ENCODE measurements at places on chromosomes 4 and X.

DNA sequence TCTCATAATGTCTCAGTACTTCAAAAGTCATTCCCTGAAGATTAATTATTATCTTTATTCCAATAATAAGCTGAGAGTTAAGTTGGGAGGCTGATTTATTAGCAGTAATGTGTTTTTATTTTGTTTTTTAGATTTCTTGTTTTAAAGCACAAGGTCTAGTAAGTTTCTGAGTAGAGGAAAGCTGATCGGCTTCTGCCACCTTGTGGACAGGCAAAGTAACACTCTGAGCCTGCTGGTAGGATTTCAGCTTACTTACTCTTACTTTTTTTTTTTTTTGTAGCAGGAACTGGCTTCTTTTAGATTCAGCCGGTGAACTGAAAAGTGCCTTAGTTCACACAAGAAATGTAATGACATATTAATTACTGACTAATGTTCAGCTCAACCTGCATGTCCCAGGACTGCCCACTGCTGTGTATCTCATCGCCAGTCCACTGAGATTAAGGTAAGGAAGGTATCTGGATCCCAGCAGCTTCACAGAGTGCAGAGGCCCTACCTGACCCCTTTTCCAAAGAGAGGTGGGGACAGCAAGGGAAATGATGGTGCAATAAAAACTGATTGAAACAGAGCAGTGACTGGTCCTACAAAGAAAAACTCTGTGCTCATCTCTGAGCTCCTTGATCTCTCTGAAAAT, 126.5 kb downstream of the ADGRA3 start:
- peak; percentile 87 for DNase-seq

DNA sequence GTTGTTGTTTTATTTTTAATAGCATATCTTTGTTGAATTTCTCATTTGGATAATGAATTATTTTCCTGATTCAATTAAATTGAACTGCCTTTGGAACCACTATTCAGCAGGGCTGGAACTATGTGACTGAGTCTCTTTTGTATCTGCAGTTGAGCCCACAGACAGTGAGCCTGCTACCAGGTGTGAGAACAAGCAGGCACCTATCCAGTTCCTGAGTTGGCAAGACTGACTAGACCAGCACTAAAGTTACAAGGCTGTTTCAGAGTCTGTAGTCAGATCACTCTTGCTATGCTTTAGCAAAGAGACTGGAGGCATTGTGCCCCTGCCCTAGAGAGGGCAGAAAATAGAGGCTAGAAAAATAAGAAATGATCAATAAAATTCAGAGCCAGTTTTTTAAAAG, 237.3 kb upstream of the GRID2 start:
- DNase-seq: no peak

GRCh38 chr4:76762137-76763130, 135.5 kb downstream of the SOWAHB start:
- no peak for DNase-seq

DNA sequence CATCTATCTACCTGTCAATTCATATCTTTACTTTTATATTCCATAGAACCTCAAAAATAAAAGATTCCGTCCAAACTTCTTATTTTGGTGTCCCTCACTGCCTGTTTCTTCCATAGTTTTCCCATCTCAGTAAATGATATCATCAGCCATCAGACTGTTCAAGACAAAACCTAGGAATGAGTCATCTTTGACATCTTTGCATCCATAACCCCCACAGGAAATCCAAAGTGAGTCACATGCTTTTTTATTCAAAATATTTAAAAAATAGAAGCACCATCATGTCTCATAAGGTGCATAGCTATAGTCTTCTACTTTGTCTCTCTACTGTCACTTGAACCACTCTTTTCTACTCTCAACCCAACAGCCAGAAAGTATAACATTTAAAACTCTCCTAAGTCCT, 29.9 kb upstream of the CXXC4 start:
- no peak for DNase-seq

DNA sequence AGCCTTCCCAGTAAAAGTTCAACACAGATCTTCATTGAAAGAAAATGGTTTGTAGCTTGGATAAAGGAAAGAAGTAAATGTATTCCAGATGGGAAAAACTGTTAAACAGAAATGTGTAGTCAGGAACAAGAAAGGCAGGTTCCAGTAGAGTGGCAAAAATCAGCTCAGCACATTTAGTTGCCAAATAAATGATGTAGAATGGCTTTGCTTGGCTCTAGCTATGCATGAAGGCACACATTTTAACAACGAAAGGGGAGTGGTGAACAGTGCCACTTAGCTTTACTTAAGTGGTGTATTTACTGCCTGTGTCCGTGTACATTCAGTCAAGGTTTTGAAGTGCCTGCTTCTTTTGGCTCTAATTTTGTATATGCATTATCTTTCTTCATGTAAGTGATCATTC, 644.5 kb upstream of the ATOH1 start:
- no peak for DNase-seq

GRCh38 chrX:148647651-148648050, 147.2 kb downstream of the AFF2 start:
- no peak for DNase-seq

DNA sequence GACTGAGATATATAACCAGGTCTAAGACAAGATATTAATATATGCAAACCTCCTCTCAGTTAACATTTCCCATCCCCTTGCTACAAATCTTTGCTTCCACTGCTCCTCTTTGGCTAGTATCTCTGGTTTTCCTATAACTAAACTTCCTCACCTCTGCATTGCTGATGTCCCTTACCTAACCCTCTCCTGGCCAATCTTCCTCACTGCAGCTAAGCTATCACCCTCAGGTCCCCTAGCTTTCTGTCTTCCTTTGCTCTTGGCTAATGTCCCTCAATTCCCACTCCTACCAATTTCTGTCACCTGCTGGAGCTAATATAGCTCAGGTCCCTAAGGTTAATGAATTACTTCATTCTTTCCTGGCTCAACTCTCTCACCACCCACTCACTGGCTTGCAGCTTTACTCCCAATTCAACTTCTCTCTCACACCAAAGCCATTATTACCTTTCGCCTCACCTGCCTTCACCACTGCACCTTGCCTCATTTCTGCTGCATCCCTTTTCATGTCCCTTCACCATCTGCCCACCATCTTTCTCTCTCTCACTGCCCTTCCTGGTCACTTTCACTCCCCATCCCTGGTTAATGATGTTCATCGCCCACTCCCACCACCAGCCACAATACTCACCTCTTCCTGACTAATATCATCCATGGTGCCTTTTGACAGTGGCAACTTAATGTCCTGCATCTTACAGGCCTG, 26.7 kb downstream of the SMC1A start:
- DNase-seq: no peak

DNA sequence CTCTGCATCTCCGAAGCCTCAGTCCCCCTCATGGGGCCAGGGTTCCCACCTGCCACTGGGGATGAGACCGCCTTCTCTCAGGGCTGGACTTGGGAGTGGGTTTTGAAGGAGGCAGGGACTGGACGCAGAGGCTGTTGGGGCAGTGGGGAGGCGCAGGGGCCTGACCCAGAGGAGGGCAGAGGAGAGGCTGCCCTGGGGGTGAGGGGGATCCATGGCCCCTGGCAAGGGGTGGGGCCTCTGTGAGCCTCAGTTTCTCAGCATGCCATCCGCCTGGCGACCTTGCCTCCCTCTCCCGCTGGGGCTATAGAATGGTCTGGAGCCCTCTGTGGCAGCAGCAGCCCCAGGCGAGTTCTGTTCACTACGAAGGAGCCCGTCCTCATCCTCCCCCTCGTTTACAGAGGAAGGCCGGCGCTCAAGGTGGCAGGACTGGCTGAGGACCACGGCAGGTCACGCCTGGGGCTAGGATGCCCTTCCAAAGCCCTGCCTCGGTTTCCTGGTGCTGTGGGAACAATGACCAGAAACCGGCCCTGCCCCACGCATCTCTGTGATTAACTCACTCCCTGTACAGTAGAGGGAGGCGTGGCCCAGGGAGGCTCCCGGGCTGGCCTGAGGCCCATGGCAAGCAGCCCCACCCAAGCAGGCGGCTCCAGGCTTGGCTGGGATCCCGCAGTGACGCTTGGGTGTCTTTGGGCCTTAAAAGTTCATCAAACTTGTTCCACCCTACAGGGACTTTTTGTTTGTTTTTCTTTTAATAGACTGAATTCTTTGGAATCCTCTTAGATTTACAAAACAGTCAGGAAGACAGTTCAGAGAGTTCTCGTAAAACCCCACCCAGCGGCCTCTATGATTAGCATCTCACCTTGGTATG, 16.0 kb upstream of the SH3TC1 start:
- peak; percentile 91 for DNase-seq

GRCh38 chr4:149264093-149264733, 551.4 kb downstream of the IQCM start:
- peak; percentile 27 for DNase-seq

- no peak for DNase-seq
Measured at GRCh38 chr4:184420881-184421416, 53.4 kb downstream of the IRF2 start.

DNA sequence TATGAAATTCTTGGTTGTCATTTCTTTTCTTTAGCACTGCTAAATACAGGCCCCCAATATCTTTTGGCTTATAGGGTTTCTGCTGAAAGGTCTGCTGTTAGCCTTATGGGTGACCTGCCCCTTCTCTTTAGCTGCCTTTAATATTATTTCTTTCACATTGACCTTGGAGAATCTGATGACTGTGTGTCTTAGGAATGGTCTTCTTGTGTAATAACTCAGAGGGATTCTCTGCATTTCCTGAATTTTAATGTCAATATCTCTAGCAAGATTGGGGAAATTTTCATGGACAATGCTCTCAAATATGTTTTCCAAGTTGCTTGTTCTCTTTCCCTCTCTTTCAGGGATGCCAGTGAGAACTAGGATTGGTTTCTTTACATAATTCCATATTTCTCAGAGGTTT, 292.4 kb downstream of the SLC7A11 start:
- no peak for DNase-seq

DNA sequence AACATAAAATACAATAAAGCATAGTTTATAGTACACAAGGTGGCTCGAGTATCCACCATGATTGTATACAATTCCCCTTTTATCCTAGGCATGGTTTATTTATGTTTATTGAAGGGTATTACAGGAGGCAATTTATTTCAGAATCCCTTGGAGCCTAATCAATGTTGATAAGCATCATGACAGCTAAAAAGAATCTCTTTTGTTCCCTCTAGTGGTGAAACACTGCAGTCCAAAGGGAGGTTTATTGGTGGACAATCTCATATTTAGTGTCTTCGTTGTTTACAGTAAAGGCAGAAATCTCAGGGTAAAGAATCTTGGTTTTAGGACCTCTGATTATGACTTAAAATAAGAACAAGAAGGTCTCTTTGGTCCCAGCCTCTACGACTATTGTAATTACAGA, 1712.5 kb downstream of the C4orf33 start:
- no peak for DNase-seq

DNA sequence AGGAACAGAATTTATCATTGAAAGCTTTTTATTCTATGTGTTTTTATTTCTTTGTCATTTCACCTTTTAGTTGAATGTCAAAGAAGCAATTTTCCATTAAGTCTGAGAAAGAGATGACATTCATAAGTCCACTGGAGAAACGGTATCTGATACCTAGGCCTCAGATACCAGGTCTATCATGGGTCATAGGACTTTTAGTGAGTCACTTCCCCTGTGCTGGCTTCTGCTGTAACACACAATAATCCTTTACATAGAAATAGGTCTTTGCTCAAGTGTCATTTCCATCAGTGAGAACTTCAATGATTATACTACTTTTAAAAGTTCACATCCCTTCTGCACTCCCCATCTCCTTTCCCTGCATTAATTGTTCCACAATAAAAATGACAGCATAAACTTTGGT, 125.5 kb upstream of the ARMCX2 start:
- DNase-seq: no peak

- DNase-seq: no peak
Measured at GRCh38 chrX:85828771-85829170, 218.6 kb downstream of the CHM start.

- DNase-seq: no peak
Measured at GRCh38 chrX:24575496-24575895, 71.7 kb downstream of the PCYT1B start.

DNA sequence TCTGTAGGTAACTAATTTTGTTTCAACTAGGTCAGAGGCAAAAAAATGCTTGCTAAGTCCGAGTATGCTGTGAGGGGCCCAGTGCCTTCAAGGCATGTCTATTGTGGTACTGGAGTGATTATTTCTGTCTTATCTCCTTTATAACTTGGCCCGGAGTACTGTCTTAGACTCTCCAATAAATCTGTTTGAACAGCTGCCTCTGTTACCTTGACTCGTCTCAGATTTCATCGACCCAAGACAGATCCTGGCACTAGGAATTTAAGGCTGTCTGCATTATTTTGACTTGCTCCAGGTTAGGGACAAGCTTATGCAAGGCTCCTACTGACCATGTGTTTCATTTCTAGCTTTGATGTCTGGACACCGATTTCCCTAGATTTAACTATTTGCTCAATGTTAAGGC, 41.1 kb upstream of the NKAP start:
- no peak for DNase-seq

- DNase-seq: no peak
Measured at GRCh38 chr4:154421618-154422017, 70.0 kb downstream of the DCHS2 start.

DNA sequence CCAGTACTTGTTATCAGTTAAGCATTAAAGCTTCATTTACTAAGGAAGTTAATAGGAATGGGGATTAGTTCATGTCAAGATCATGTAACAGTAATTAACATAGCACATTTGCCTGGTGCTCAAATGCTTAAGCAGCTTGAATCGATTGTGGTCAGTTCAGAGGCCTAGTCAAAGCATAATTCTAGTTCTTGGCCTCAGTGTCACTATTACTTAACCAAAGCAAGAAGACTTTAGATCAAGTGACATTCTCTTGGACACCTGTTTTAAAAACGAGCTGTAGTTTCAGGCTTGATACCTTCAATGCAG, 115.2 kb upstream of the BMPR1B start:
- no peak for DNase-seq

GRCh38 chrX:63754136-63754859, 30.7 kb downstream of the ARHGEF9 start:
- no peak for DNase-seq

GRCh38 chr4:172147687-172148086, 334.5 kb downstream of the GALNTL6 start:
- no peak for DNase-seq

- DNase-seq: no peak
Measured at GRCh38 chr4:182697094-182697493, 220.1 kb downstream of the DCTD start.

GRCh38 chr4:82801910-82802521, 3.4 kb upstream of the SCD5 start:
- DNase-seq: no peak

DNA sequence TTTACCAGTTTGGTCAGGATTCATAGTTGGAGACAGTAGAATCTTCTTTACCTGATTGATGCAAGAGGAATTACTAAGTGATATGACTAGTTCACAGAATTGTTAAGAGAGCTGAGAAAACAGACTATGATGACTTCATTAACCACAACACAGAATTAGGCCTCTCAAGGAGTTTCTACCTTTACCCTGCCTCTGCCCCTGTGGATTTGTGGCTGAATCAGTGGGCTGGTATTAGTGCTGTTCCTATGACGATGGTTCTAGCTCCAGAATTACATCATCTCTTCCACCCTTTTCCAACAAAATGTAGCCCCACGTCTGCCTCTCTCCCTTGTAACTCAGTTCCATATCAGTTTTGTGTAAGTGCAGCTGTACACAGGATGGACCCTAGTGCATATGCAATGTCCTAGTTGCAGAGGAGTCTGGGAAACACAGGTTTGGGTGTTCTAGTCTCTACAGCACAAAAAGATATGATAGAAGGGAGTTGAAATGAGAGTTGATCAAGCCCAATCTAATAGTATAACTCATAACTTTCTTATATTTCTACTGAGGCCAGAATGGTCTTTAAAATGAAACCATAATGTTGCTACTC, 99.3 kb downstream of the ANXA5 start:
- no peak for DNase-seq
